Fibroblast of mammary gland (primary cell): ENCODE measurements at places on chromosomes 3 and 15.

- DNase-seq = no peak
Observed at GRCh38 chr15:94383041-94383440, 151.7 kb downstream of the MCTP2 start.

DNA sequence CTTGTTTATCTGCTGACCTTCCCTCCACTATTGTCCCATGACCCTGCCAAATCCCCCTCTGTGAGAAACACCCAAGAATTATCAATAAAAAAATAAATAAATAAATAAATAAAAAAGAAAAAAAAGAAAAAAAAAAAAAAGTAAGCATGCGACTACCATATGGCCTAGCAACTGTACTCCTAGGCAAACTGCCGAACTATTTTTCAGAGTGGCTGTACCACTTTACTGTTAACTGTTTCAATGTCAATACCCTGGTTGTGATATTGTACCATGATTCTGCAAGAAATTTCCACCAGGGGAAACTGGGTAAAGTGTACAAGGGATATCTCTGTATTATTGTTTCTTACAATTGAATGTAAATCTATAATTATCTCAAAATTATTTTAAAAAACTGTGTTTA is 41.3 kb upstream of the MAP4 start:
- DNase-seq = peak; percentile 49

DNA sequence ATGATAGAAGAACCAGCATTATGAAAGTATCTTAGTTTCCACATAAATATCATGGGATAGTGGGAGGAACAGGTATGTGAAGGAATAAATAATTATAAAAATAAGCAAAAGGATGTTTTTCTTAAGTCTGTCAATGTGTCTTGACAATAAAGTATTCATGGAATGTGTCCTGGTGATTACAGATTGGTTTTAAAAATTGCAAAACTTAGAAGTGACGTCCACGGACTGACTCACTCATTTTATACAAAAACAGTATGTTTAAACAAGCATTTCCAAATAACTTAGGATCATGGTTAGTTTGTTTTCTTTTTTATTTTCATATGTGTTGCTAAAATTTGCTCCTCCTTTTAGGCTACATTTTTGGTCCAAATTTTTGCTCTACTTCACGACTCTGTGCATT is 687.0 kb upstream of the NECTIN3 start:
- DNase-seq = peak; percentile 72

DNA sequence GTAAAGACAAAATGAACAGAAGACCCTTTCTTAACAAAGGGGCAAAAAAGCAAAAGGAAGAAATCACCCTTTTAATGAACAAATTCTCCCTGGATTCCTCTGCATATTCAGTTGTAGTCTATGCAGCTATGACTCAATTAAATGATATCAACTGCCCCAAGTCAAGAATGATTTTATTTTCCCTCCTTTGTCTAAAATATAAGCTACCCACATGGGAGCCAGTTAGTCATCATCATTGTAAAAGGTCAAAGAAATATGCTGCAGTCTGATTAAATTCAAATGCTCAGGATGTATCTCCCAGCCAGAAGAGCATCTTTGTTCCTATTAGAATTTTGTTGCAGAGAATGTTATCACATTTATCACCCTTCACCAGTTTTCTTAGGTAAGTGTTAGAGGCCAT is 84.0 kb downstream of the SST start:
- DNase-seq = no peak

GRCh38 chr3:81869382-81869781 is 107.9 kb upstream of the GBE1 start:
- no peak for DNase-seq
